ENCODE measurements at places on chromosomes 13 and 19. TPM values are rescaled to one million over a fixed set of nuclear protein-coding genes. Genes with fewer than 3 reads are reported as not detected.

OXGR1 gene
- total RNA-seq: not detected

CRX gene
- not detected for total RNA-seq

TEX101 gene
- total RNA-seq: not detected

MAP4K1 gene
- total RNA-seq: 0.37 TPM

CTXN1 gene
- total RNA-seq: 1.9 TPM

FGF21 gene
- total RNA-seq: 0.14 TPM

PSG11 gene
- not detected for total RNA-seq

PROZ gene
- not detected for total RNA-seq

ZNF628 gene
- total RNA-seq: 1.3 TPM

ADM5 gene
- 0.28 TPM for total RNA-seq

CEACAM6 gene
- not detected for total RNA-seq

FGF22 gene
- under 0.01 TPM for total RNA-seq

FIZ1 gene
- 2.7 TPM for total RNA-seq

ZNF579 gene
- 2.1 TPM for total RNA-seq

CGB8 gene
- total RNA-seq: not detected

AMH gene
- 0.46 TPM for total RNA-seq

JSRP1 gene
- 0.37 TPM for total RNA-seq

GATAD2A gene
- 17.8 TPM for total RNA-seq

ITGBL1 gene
- total RNA-seq: 285 TPM

PSG1 gene
- total RNA-seq: 0.09 TPM

TEAD2 gene
- 15.9 TPM for total RNA-seq

LYL1 gene
- 1.2 TPM for total RNA-seq

CYP2F1 gene
- total RNA-seq: not detected

SH2D3A gene
- 0.28 TPM for total RNA-seq

PPM1N gene
- 2.6 TPM for total RNA-seq

ADGRE3 gene
- total RNA-seq: not detected

ZNF154 gene
- 3.6 TPM for total RNA-seq

CARM1 gene
- total RNA-seq: 17.0 TPM

KLF1 gene
- not detected for total RNA-seq

HSPB6 gene
- total RNA-seq: 50.3 TPM

DCT gene
- under 0.01 TPM for total RNA-seq

TBXA2R gene
- total RNA-seq: 0.92 TPM

FUT1 gene
- 0.28 TPM for total RNA-seq

RXFP2 gene
- not detected for total RNA-seq

ZNF763 gene
- 2.3 TPM for total RNA-seq

ZNF177 gene
- total RNA-seq: 1.4 TPM

SDHAF1 gene
- 14.5 TPM for total RNA-seq

NCAN gene
- total RNA-seq: not detected

ATP8A2 gene
- 0.09 TPM for total RNA-seq

ONECUT3 gene
- total RNA-seq: not detected

LRCH1 gene
- total RNA-seq: 3.7 TPM

EFNA2 gene
- not detected for total RNA-seq

KL gene
- total RNA-seq: under 0.01 TPM

PRDX2 gene
- total RNA-seq: 259 TPM

APLP1 gene
- total RNA-seq: 3.9 TPM

SBK3 gene
- total RNA-seq: 0.09 TPM

SIAH3 gene
- not detected for total RNA-seq

MYH14 gene
- not detected for total RNA-seq

IGFL1 gene
- total RNA-seq: not detected

TLE2 gene
- 2.1 TPM for total RNA-seq

MCEMP1 gene
- total RNA-seq: not detected

ANKRD24 gene
- total RNA-seq: 1.1 TPM

ADAMTS10 gene
- total RNA-seq: 6.3 TPM
